ENCODE measurements at places on chromosomes 3 and 15.
A peak's percentile ranks its signal among the peaks of the same experiment; 100 is the strongest.

GRCh38 chr3:12476238-12476897, 7.9 kb upstream of the TSEN2 start:
- peak; percentile 26 for DNase-seq

GRCh38 chr3:1499694-1500093, 406.9 kb downstream of the CNTN6 start:
- no peak for DNase-seq

- DNase-seq: no peak
These were observed 23.7 kb downstream of the PRR23E start for GRCh38 chr3:127216415-127217261.

GRCh38 chr3:55859305-55859704, 372.2 kb upstream of the WNT5A start:
- no peak for DNase-seq

GRCh38 chr15:34252545-34252944, 27.7 kb downstream of the EMC4 start:
- no peak for DNase-seq

- DNase-seq: no peak
These were observed 31.4 kb upstream of the POU1F1 start for GRCh38 chr3:87307805-87308204.

DNA sequence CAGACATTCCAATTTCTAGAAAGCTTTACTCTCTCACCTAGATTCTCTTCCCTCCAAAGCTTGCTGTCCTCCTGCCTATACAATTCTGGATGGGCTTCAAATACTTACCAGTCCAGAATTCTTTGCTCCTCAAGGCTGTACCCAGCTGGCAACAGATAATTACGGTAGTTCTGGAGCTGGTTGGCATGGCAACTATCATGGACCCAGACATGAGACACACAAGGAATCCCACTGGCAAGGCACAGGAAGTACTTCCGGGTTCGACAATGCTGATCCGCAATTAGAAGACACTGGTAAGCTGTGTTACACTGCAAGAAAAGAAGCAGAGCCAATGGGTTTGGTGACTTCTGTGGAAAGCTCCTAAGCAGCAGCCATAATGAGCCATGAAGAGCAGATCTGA, 37.9 kb downstream of the TUBGCP4 start:
- DNase-seq: no peak

- DNase-seq: no peak
These were observed 3.3 kb upstream of the GMNC start for GRCh38 chr3:190865828-190866227.

- no peak for DNase-seq
These were observed 833.5 kb upstream of the CADM2 start for GRCh38 chr3:84125201-84125721.
